Right hindlimb (tissue), 1 donor: ENCODE measurements at places on chromosomes 16 and 17.

- no peak for DNase-seq
Measured at GRCh38 chr17:48753794-48754499, 25.4 kb upstream of the HOXB13 start.

DNA sequence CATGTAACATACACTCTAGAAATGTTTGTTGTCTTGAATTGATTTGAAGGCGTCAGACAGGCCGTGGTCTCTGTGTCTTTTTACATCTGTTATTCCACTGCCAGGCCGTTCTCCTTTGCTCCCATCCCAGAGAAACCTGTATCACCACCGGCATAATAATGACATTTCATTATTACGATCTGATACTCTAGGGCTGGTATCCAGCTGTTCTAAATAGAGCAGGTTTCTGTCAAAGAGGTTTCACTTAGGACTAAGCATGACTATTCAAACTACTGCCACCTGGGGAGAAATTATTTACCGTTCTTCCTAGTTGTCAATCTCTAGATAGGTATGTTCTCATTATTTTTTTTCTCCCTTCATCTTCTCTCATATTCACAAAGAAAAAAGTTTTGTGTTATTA, 1016.2 kb upstream of the EEF2KMT start:
- no peak for DNase-seq

GRCh38 chr16:84121007-84121406, 4.3 kb upstream of the MBTPS1 start:
- DNase-seq: no peak

DNA sequence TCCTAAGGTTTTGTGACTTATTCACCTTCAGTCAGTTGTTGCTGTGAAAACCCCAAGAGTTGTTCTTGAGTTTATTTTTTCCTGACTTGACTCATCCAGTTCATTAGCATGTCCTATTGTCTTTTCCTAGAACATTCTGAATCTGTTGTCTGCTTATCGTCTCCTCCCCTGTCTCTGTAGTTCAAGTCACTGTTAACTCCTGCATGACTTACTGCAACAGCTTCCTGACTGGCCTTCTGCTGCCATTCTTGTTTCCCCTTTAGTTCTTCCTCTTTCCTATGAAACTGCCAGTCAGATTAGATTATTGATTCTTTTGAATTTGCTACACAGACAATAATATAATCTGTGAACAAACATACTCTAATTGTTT, 161.5 kb downstream of the FTO start:
- no peak for DNase-seq

DNA sequence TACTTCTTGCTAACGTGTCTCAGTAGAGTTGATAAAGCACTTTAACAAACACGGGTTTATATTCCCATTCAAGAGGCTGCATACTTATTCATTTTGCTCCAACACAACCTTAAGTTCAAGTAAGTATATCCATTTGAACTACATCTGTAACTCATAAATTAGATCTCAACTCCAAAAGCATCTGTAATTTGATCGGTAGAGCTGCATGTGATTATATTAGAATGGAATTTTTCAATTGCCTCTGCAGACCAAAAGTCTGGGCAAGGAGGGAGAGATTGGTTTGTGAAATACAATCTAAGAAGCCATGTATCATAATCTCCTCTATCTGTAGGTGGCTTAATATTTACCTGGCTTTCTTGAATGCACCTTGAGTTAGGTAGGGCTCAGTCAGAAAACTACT, 371.0 kb downstream of the RBFOX1 start:
- DNase-seq: no peak

DNA sequence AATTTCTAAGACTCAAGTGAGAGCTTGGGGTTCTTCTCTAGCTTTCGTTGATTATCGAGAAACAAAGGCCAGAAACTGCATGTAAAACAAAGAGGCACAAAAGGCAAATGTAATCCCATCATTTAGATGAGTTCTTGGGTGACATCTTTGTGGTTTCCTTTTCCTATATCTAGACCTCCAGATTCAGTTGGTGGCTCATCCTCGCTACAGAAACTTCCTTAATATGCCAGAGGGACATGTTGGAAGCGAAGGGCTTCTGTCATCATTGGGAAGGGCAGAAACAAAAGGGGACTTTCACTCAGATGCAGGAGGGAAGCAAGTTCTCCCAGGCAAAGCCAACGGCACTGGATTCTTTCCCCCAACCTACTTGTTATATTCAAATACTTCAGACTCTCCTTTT, 150.6 kb upstream of the ZFHX3 start:
- DNase-seq: no peak

DNA sequence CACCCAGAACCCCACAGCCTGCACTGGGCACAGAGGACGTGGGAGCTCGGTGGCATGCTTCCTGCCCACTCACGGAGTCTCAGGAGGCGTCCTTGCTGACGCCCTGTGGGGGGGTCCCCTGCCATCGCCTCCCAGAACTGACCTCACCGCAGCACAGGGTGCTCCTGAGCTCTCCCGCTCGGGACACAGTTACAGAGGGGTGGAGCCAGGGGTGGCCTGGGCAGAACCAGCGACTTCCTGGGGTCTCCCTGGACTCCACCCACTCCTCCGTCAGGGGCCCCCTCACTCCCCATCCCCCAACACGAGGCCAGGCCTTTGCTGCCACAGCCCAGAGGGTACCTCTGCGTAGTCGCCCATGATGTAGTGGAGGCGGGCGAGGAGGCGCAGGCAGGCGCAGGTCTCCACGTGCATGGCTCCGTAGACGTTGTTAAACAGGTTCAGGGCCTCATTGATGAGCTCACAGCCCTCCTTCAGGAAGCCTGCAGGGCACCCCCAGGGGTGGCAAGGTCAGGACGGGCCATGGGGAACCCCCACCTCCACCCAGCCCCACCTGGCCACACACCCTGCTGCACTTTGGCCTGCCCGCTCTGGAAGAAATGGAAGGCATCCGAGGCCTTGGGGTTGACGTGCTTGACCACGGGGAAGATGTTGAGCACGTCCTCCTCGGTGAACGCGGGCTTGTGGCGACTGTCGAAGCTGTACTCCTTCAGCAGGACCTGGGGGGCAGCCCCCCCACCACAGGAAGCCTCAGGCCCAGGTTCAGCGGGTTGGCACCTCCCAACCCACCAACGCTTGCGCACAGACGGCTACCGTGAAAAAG, 17.8 kb downstream of the CLUH start:
- no peak for DNase-seq

DNA sequence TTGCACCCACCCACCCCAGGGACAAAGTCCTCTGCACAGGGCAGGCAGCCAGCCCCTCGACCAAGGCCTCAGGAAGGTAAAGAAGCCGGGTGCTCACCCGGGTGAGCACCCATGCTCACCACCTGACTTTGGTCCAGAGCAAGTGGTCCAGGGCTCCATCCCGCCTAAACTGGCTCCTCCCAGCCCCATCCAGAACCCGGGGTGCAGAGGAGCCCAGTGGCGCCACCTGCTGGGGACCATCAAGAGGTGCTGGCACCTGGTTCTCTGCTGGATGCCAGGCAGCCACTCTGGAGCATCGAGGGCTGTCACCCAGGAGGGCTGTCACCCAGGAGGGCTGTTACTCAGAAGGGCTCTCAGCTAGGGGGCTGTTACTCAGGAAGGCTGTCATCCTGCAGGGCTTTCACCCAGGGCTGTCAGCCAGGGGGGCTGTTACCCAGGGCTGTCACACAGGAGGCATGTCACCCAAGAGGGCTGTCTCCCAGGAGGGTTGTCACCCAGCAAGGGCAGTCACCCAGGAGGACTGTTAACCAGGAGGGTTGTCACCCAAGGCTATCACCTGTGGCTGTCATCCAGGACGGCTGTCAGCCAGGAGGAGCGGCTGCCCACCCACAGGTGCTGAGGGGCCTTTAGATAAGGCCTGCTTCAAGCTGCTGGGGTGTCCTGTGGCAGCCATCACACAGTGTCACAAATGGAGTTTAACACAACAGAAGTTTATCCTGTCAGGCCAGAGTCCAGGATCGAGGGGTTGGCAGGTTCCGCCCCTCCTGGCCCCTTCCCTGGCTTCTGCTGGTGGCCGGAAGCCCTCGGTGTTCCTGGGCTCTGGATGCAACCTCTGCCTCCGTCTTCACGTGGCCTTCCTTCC, 98.5 kb downstream of the TNFRSF13B start:
- no peak for DNase-seq

- DNase-seq: no peak
Measured at GRCh38 chr17:5759501-5759925, 175.2 kb upstream of the NLRP1 start.

DNA sequence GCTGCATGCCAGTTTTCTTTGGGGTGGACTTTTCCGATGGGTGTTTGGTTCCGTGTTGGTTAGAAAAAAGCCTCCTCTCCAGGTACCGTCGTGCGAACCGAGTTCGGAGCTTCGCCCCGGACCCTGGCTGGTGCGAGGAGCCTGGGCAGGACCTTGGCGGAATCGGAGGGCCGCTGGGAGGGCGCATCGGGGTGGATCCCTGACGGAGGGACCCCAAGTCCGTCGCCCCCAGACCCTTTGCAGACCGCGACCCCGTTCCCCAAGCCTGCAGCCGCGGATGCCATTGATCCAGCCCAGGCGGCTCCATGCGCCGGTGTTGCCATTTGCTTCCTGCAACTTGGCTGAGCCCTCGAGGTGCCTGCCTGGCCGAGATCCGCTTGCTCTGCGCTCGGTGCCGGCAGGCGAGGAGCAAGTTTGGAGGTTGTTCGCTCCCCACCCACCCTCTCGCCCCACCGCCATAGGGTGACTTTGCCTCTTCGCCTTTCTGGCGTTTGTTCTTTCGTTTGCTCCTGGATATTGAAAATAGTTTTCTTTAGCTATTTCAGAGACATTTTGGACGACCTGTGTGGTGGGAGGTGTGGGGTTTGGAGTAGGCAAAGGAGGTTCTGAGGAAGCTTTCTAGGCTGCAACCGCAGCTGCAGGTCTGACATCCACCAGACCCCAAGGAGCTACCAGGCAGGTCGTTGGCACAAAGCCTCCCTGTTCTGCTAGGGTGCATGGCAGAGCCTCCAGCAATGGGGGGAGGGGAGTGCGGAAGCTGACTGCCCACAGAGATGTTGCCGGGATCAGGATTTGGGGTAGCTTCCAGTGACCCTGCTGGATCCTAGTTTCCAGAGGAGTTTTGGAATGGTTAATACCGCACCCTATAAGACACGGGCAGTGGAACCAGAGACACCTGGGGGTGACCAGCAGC, 58.2 kb downstream of the RAP1GAP2 start:
- no peak for DNase-seq

- no peak for DNase-seq
Measured at GRCh38 chr17:36989173-36989572, 40.4 kb downstream of the AATF start.

DNA sequence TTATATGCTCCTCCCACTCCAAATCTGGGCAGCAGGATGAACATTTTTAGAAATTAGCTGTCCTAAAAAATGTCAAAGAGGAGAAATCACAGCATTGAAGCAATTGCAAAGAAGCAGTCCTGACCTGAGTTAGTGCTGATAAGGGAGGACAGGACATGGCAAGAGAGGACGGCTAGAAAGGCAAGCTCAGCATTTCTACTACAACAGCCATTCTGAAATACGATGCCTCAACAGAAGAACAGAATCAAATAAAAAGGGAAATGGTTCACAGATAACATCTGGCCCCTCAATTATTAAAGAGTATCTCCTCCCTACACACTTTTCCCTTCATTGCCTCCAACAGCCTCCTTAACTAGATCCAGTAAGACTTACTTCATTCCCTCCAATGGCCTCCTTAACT, 18.3 kb downstream of the VPS53 start:
- no peak for DNase-seq

GRCh38 chr17:70327723-70328122, 158.4 kb downstream of the KCNJ2 start:
- no peak for DNase-seq

- DNase-seq: no peak
Measured at GRCh38 chr17:19348081-19348650, 14.4 kb downstream of the B9D1 start.

- DNase-seq: no peak
Measured at GRCh38 chr16:1351215-1351581, 480 bp downstream of the TSR3 start.

- no peak for DNase-seq
Measured at GRCh38 chr16:15915555-15916081, 27.2 kb upstream of the CEP20 start.

DNA sequence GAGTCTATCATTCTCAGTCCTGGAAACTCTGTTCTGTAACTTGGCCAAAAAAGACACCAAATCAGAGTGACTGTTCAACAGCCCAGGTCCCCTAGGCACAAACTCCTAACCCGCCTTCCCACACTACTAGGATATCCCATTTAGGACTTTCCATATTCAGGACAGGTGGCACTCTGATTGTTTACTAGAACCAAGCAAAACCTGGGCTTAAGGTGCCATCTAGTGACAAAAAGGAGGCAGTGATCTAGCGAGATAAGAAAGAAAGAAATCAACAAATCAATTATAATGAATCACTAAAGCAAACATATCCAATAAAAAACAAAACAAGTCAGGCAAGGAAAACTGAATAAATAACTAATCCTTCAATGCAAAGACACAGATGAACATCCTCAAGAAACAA, 203.9 kb downstream of the CEP112 start:
- no peak for DNase-seq

- DNase-seq: peak; percentile 25
Measured at GRCh38 chr16:78490847-78491246, 391.4 kb downstream of the WWOX start.

GRCh38 chr16:49789616-49790015, 66.3 kb downstream of the ZNF423 start:
- DNase-seq: no peak

DNA sequence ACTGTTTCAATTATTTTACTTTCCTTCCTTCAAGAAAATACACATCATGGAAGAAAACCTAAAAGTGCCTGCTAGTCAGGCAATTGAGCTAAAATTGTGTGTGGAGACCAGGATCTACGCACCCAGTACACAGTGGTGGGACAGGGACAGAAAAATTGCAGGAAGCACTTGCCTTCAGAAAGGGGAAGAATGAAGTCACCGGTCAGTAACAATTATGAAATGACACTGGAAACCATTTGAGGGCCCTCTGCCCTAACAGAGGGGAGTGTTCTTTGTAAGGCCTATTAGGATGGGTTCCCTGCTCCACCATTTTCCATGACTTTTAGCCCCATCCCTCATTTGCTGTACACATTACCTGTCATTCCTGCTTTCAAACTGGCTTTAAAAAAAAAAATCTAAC, 4.5 kb upstream of the PHAF1 start:
- DNase-seq: no peak

DNA sequence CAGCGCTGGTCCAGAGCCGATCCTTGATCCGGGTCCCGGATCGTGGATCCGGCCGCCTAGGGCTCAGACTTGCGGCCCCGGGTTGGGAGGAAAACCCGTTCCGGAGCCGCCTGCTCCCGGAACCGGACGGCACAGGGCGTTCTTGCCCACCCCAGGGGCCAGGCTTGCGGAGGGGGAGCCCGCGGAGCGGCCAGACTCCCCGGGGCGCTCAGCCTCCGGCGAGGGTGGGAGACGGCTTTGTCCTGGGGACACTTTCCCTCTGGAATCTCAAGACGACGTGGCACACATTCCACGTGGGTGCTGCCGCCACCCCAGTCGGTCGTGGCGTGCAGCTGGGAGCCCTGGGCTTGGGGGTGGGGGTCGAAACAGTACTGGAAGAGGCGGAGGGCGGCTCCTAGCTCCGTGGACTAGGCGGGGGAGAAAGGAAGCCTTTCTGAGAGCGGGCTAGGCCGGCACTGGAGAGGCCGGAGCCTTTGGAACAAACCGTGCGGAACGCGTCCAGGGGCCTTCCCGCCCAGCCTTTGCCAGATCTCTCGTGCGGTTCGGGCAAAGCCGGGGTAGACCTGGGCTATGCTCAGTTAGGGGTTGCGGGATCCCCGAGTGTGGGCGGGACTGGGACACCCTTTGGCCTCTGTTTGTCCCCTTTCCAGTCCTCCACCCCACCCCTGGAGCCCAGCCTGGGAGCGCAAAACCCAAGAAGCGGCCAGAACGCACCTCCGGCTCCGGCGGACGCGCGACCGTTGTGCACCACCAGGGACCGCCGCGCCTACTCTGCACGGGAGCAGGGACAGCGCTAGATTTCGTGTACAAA, 26.5 kb downstream of the SREBF1 start:
- DNase-seq: peak; percentile 85
